Pancreas (tissue), 10 donors: ENCODE measurements at places on chromosomes 6 and 20. TPM values are rescaled to one million over a fixed set of nuclear protein-coding genes. Genes with fewer than 3 reads are reported as not detected.

CLVS2 gene
- 0.03 TPM for total RNA-seq

ANGPT4 gene
- not detected for total RNA-seq

RPP40 gene
- total RNA-seq, result 2.8 TPM

CCM2L gene
- 1.0 TPM for total RNA-seq

DOK5 gene
- total RNA-seq, result 0.90 TPM

SIRPG gene
- total RNA-seq, result 0.21 TPM

GSTA5 gene
- total RNA-seq, result not detected

GHRH gene
- not detected for total RNA-seq

SEC23B gene
- total RNA-seq, result 39.3 TPM

UBR2 gene
- total RNA-seq, result 19.1 TPM

RHAG gene
- total RNA-seq, result not detected

CLPSL1 gene
- total RNA-seq, result 29.3 TPM

GABBR1 gene
- 5.2 TPM for total RNA-seq

EGFL8 gene
- total RNA-seq, result 5.7 TPM

MUCL3 gene
- total RNA-seq, result 0.09 TPM

MLIP gene
- total RNA-seq, result 0.47 TPM

MAPK13 gene
- total RNA-seq, result 34.1 TPM

RPP21 gene
- total RNA-seq, result 21.2 TPM

SF3B5 gene
- total RNA-seq, result 70.5 TPM

CRISP3 gene
- 0.47 TPM for total RNA-seq

PAQR8 gene
- 6.1 TPM for total RNA-seq

TUBB1 gene
- 0.21 TPM for total RNA-seq

RANBP9 gene
- 18.4 TPM for total RNA-seq

BLTP3A gene
- total RNA-seq, result 9.9 TPM

SLC22A16 gene
- not detected for total RNA-seq

TRIM40 gene
- not detected for total RNA-seq

SIRPB1 gene
- 0.05 TPM for total RNA-seq

GPR63 gene
- 1.4 TPM for total RNA-seq
